ENCODE measurements at places on chromosomes 1 and 21.

- no peak for DNase-seq
Measured at GRCh38 chr1:76866566-76866965, 714 bp upstream of the ST6GALNAC5 start.

DNA sequence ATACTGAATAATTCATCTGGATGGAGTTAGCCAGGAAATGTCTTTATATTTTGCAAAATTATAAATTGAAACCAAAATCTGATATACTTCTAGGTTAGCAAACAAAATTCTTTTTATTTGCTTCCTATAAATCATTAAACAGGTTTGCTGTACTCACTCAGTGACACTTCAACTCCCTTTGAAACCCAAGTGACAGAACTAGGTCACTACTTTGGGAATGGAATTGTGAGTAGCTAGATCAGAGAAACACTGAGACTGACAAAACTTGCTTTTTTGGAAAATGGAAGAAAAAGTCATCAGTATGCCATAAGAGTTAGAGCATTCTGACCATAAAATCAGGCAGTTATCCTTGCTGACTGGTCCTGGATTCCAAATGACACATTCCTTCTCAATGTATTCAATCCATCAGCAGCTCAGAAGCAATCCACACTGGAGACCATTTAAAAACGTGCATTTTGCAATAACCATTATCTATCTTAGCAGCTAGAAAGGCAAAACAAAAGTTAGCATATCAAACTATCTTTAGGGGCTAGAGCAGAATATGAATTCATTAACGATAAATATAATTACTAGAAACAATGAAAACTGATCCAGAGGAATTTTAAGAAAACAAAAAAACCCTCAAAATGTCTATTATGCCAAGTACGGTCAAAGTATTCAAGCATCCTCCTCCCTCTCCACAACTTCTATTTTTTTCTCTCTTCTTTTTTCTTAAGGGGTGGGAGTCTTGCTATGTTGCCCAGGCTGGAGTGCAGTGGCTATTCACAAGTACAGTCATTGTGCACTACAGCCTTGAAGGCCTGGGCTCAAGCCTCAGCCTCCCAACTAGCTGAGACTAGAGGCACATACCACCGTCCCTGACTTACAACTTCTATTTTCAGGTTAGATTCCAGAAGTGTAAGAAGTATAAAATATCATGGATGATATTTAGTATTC is 60.1 kb downstream of the HNRNPR start:
- no peak for DNase-seq

- DNase-seq = no peak
Measured at GRCh38 chr1:64502931-64503330, 33.0 kb downstream of the CACHD1 start.

GRCh38 chr1:162299018-162299417 is 77.6 kb downstream of the SPATA46 start:
- DNase-seq = no peak

DNA sequence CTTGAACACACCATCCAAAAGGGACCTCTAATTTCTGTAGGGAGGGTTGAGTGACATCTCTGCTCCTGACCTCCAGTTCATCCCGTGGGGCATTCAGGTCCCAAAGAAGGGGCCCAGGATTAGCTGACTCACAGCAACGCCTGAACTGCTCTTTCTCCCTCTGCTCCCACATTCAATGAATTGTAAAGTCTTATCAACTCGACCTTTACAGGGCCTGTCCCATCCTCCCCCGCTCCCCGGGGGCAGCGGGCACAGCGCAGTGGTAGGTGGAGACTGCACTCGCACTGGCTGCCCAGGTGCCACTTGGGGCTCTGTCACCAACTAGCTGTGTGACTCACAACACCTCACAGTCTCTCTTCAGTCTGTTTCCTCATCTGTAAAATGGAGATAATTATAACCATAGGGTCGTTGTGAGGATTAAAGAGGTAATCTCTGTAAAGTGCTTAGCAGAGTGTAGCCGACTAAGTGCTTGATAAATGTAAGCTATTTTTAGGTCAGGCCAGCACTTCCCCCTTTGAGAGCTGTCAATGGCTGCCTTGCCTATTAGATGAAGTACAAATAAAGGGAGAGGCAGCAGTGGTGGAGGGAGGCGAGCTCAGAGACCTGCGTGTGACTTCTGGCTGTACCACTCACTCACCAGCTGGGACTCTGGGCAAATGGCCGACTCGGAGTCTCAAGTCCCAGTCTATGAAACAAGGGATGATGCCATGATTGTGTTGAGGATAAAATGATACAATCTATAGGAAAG is 637 bp upstream of the MYBPHL start:
- no peak for DNase-seq

Measured in GM18507 (cell line).